ENCODE measurements at places on chromosomes 4 and X.
A peak's percentile ranks its signal among the peaks of the same experiment; 100 is the strongest.

DNA sequence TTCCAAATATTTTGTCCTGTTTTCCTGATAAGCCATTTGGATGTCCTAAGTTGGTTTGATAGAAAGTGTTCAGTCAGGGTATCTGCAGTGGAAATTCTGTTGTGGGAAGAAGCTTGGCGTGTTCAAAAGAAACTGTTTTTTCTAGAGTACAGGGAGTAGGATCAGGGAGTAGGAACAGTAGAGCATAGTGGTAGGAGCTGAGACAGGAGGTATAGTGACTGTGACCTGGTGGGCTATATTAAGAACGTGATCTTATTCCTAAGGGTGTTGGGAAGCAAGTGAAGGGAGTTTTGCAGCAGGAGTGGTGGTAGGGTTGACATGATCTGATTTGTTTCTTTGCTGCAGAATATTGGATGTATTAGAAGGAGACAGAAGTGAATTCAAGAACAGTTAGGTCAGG, 348.2 kb downstream of the BMPR1B start:
- no peak for DNase-seq

- no peak for DNase-seq
Measured at GRCh38 chr4:82561786-82562563, at the start of gene TMEM150C. Gene TMEM150C (minus strand): TSS chr4:82561988. CDS start chr4:82504657, 57,331 bp downstream.

- no peak for DNase-seq
Measured at GRCh38 chrX:142819461-142819860, 206.3 kb upstream of the SPANXN4 start.

- DNase-seq, result peak; percentile 30
Measured at GRCh38 chr4:153114771-153115321, 89.4 kb upstream of the TRIM2 start.

DNA sequence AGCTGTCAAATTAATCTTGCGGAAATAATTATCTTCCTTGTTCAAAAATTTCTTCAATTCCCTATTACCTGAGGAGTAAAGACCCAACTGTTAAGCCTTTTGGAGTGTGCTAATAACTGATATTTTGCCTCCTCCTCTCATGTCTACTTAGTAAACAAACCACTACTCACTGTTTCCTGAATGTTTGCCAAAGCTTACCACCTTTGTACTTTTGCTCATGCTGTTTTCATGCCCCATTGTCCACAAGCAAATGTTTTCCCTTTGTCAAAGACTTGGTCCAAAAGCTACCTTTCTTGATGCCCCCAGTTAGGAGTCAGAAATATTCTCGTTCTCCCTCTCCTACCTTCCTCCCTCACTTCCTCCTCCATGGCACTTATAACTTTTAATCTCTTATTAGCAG, 226.1 kb downstream of the ENOX2 start:
- no peak for DNase-seq

DNA sequence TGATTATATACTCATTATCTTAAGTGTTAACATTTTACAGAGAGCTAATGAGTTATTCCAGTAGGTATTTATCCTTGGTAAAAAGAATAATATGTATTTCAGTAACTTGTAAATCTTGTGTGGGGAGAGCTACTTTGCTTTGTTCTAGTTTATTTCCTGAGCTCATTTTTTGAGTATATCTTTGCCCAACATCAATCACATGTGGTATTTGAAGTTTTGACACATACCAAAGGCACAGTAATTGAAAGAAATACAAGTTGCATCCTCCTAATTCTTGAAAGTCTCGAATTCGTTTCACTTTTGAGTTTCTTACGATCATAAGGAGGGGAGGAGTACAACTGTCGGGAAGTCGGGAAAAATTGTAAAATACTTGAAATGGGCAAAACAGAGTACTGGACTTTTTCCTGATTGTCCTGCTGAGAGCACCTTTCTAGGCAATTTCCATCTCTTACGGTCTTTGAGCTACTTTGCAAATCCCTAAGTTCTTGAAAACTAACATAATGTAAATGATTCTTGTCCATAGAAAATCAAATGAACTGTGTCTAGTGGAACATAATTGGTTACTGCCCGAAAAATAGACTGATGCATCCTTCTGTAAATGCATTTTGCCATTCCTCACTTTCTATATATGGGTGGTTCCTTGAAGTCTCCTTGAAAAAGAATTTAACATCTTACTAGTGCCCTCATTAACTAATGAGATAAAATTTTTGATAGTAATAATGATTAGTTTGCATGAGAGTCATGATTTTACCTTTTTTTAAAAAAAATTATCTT, 20.6 kb downstream of the CLTRN start:
- no peak for DNase-seq

GRCh38 chr4:52643785-52644244, 15.3 kb downstream of the USP46 start:
- DNase-seq, result no peak

DNA sequence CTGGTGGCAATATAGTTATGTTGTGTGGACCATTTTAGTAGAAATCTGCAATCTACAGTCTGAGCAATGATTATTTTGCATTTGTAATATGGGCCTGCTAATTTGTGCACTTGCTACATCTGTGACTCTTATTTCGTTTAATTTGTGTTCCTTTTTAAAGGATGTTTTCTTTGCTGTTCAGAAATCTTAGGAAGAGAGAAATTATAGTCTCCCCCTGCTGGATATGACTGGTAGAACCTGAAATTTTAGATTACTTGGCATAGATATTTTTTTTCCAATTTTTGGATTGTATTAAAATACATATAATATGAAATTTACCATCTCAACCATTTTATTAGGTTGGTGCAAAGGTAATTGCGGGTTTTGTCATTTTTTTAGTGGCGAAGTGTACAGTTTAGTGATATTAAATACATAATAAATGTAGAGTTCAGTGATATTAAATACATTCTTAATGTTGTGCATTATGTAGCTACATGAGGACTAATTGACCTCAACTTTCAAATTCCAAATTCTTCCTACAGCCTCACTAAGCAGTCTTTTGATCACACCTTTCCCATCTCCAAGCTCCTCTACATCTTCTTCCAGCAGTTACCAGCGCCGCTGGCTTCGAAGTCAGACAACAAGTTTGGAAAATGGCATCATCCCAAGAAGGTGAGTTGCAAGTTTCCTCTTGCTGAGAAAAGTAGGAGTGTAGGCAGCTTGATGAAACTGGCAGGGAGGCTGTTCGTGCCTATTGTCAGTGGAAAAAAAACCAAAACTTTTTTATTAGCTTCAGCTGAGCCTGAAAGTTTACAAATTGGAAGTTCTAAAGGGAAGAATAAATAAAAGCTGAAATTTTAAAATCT, 82.2 kb downstream of the FNIP2 start:
- no peak for DNase-seq

DNA sequence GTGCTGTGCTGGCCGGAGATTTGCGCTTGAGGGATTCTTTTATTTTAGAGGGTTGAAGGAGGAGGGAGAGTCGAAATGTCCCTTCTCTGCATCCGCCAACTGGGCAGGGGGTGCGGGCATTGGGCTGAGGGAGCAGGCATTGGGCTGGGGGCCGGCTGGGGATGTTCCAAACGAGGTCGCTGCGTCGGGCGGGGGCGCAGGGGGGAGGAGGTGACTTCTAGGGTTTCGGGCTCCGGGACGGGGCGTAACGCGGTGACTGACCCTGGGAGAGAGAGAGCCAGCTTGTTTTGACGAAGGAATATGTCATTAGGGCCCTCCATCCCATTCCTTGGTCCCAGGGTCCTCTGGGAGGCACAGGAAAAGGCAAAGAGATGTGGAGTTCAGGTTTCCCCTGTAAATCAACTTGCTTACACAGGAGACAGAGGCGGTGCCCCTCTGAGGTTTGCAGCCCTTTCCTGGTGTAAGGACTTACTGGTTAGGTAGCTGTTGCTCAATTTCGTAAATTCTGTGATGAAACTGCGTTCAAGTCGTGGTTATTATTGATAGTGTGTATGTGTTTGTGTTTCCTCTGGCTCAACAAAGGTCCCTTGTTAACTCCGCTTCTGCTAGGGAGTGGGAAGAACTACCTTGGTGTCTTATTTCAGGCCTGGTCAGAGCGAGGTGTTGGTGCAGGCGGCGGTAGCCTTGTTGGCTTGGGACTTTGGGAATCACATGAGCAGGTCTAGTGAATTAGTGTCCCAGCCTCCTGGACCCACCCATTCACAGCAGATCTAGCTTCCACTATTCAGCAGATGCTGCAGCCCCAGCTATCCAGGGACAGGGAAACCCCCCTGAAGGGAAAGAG, 716 bp downstream of the FHIP1A start:
- no peak for DNase-seq

- no peak for DNase-seq
Measured at GRCh38 chr4:131113704-131114103, 2017.8 kb downstream of the C4orf33 start.

GRCh38 chr4:133775469-133775868, 426.1 kb downstream of the PABPC4L start:
- no peak for DNase-seq

DNA sequence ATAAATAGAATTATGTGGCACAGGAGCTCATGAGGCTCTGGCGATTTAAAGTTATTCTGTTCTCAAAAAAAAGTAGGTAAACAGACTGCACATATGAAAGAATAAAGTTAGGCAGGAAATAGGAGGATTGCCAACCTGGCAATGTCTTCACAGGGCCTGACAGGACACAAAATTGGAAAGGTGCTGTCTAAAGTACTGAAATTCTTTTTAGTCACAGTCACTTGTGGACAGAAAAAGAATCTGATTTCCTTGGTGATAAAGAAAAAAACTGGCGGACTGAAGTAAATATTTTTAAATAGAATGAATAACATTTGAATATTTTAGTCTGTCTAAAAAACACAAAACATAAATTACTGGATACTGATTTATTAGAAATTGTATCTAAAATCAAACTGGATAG, 124.4 kb downstream of the VEGFC start:
- no peak for DNase-seq

DNA sequence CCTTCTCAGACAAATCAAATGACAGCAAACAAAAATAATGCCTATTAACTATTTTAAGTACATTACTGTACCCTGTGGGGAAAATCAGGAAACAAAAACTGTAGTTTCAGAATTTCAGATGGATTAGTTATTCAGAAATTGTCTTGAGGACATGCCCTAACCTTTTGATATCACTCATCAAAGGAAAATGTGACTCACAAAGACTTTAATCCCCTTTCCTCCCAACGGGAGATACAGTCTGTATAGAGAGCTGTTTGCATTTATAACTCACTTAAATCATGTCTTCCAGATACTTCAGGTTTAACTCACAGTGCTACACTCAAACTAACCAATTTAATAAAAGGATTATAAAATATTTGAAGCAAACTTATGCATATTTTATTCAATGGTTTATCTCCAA, 304.0 kb downstream of the MAPK10 start:
- DNase-seq, result no peak

- no peak for DNase-seq
Measured at GRCh38 chr4:132101526-132101925, 1047.6 kb upstream of the PCDH10 start.
